ENCODE measurements at places on chromosomes 12 and 14. TPM values are rescaled to one million over a fixed set of nuclear protein-coding genes. Genes with fewer than 3 reads are reported as not detected.

KLRC2 gene
- not detected for total RNA-seq

SLC6A13 gene
- 0.40 TPM for total RNA-seq

- DNase-seq = no peak
These were observed 417.8 kb upstream of the FOXG1 start for GRCh38 chr14:28348797-28349196.

- DNase-seq = no peak
These were observed 54.4 kb upstream of the ETV6 start for GRCh38 chr12:11595080-11595479.

DNA sequence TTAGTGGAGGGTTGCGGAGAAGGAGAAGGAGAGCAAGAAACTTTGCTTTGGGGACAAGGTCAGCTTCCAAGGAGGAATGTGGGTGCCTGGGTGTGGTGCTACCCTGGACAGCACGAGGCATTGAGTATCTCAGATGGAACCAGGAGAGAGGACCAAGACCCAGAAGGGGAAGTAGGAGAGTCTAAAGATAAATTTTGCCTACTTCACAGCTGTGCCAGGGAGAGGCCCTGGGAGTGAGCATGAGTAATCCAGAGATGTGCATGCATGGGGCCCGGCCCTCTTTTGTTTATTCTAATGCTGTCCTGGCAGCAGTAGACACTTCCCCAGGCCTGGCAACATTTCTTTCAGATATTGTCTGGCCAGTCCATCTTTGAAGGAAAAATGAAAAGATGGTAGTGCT is 49.5 kb upstream of the GNPNAT1 start:
- DNase-seq = no peak

DNA sequence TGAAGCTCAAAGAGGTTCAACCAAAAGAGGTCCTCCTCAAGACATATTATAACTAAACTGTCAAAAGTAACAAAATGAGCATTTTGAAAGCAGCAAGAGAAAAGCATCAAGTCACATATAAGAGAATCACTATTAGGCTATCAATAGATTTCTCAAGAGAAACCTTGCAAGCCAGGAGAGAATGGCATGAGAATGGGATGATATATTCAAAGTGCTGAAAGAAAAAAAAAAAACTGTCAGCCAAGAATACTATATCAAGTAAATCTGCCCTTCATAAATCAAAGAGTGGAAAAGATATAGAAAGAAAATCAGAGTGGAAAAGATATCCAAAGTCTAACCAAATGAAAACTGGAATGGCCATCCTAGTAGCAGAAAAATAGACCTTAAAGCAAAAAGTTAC is 39.3 kb upstream of the TSPAN11 start:
- no peak for DNase-seq

GRCh38 chr14:22896760-22897159 is 13.7 kb downstream of the REM2 start:
- DNase-seq = no peak

DNA sequence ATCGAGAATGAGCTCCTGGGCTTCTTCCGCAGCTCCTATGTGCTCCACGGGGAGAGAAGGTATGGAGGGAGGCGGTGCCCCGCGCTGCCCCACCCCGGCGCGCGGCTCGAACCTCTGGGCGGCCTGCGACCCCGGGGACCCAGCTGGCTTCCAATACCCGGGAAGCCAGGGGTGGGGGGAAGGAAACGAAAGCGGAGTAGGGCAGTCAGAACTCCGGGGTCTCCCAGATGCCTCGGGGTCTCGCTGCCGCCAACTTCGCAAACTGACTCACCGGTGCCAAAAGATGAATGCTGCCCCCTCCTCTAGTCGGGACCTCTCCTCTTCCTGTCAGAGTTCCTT is 1.3 kb downstream of the TRHDE start:
- DNase-seq = no peak

DNA sequence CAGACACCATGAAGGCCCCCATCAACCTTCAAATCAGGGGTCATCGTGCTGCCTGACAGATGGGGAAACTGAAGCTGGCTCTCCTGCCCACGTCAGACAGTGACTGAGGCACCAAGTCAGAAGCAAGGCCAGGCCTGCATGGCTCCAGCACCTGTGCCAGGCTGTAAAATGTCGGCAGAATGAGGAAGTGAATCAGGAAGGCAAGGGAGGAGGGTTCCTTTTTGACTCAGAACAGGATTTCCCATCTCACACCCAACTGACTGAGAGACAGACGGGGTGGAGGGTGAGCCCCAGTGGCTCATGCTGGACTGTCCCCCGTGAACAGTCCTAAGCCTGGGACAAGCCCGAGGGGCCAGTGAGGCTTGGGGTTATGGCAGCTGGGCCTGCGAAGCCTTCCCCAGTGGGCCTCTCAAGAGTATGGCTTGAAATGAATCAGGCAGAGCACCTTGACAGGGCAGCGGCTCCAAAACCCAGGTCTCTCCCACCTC is 20.9 kb downstream of the SYNE3 start:
- no peak for DNase-seq

DNA sequence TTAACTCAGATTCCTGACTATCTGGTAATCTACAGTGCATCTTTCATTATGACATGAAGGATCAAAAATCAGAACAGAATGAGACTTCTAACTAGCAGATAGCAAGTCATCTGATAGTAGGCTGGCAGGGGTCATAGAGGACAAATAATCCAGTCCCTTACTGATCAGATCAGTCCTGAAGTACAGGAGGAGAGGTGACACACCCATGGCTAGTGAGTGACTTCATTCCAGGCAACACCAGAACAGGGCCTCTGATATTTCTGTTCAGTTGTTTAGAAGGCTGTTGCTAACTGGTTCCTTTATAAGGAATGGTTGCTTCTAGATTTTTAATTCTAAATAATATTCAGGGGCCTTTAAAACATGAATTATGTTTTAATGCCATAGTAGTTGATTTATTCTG is 222.1 kb downstream of the NTF3 start:
- DNase-seq = no peak

- DNase-seq = no peak
These were observed 26.3 kb upstream of the KIF26A start for GRCh38 chr14:104112113-104112505.
